Natural killer cell (primary cell): ENCODE measurements at places on chromosomes 1 and 21.

DNA sequence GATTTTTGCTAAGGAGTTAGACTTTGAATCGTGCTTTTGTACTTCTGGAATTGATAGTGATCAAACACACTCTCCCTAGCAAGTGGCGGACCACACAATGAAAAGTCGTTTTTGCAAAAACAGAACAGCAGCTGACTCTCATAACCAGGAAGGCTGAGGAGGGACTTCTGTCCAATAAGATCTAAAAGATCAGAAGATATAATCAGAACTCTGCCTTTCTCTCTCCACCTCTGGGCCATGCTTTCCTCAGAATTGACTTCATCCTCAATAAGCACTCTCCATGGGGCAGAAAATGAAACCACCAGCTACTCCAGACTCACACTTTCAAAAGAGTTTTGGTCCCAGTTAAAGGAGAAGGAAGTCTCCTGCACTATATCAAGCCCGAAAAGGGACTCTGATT, 55.3 kb upstream of the SAMD13 start:
- no peak for DNase-seq

DNA sequence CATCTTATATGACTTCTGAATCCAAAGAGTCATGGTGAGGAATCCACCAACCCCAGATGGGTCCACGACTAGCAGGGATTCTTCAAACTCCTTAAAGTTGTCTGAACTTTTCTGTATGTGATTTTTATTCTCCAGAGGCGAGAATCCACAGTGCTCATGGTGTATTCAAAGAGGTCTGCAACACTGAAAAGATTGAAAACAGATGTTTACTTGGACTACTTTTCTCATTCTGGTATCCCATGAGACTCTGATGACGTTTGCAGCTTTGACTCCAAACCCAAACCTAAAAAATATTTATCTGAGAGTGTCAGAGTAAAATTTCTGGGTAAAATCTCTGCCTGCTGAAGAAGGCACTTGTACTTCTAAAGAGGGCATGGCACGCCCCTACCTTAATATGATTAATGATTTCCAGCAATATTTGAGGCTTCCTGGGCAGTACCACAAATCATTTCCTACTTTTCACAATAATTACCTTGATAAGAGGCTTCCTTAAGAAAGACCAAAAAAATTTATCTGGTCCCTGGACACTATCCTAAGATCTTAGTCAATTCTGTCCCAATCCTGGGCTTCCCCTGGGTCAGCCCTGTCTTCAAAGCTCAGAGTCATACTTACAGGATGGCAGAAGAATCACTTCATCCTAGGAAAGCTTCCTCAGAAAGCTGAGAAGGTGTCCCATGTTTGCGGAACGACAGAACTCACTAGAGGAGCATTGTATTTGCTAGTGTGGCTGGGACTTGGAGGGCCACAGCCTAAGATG, 76.5 kb upstream of the MAP10 start:
- no peak for DNase-seq

GRCh38 chr1:12543740-12544154, 74.3 kb downstream of the DHRS3 start:
- no peak for DNase-seq

GRCh38 chr1:186218654-186219352, 156.2 kb downstream of the TPR start:
- no peak for DNase-seq

- DNase-seq, result no peak
Observed at GRCh38 chr1:143680304-143680703, 291.5 kb downstream of the FAM72C start.

- no peak for DNase-seq
Observed at GRCh38 chr1:107389410-107390396, 248.9 kb downstream of the NTNG1 start.

DNA sequence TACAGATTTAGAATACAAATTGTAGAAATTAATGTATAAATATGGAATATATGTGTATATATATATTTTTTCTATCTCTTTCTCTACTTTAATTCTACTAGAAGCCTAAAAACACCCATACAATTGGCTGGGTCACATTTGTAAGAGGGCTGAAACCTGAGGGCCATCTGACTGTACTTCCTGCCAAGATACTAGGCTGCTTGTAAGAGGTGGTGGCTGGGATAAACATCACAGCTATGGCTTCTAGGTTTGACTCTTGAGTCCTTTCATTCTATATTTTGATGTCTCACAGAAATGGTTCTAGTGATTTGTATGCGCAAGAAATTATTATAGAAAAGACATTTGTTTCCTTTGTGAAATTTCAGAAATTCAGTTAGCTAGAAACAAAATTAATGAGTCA, 1155.2 kb upstream of the B3GALT2 start:
- no peak for DNase-seq

- DNase-seq, result no peak
Observed at GRCh38 chr1:91217911-91218310, 186.7 kb downstream of the HFM1 start.

DNA sequence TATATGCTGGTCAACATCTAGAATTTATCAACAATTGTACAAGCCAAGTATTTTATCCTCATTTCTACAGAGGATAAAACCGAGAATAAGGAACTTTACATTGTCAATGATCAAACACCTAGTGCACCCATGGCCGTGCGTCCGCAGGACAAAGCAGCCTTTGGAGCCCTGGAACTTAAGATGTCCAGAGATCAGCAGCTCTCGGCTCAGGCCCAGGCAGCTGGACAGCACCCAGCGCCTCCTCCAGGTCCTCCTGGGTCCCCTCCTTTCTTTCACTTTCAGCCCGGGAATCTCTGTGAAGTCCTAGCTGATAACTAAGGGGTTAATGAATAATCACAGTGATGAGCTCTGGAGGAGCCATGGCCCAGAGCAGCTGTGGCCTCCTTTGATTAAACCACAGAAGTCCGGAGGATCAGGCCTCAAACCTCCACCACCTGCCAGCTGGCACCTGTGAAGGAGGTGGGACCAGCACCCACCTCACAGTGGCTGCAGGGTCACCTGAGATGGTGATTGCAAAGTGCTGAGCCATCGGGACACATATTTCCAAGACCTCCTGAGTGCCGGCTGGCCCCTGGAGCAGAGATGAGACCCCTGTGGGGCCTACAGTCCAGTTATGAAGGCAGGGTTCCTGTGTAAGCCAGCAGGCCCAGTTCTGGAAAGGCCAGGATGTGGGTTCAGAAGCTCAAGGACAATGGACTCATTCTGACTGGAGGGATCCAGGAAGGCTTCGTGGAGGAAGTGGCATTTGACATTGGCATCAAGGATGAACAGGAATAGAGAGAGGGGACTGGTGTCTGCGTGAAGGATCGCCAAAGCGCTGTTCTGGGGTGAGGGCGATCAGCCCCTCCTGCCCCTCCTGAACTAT, 11.6 kb upstream of the SAMD11 start:
- no peak for DNase-seq

DNA sequence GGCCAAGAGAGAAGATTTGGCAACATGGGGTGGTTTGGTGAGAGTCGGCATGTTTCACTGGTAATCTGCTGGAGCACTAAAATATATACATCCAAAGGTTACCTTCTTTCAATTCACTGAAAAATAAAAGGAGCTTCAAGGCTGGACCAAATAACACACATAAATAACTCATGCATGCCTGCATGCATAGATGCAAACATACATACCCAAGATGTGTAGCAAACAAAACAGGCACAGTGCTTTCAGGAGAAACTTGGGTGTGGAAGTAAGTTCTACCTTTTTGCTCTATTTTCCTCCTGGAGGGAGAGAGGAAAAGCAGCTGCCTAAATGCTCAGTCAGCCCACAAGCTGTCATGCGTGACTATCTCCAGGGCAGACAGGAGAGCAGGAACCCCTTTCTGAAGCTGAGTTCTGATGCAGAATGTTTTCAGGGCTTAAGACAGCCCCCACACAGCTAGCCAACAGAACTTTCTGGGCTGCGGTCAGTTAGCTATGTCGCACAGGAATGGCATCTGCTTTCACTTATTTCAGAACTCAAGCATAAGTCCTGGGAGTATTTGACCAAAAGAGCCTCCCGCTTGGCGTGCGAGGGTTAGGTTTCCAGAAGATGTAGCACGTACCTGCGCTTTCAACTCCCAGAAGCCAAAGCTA, 166.2 kb downstream of the TOMM20 start:
- DNase-seq, result no peak

GRCh38 chr1:218711884-218712674, 366.9 kb downstream of the TGFB2 start:
- no peak for DNase-seq

GRCh38 chr1:212669102-212669501, 30.5 kb downstream of the BATF3 start:
- DNase-seq, result no peak

GRCh38 chr1:94020764-94021579, 100.0 kb downstream of the ABCA4 start:
- peak; percentile 65 for DNase-seq

GRCh38 chr21:44702973-44703730, 6.2 kb downstream of the KRTAP10-12 start:
- DNase-seq, result no peak

- peak; percentile 52 for DNase-seq
Observed at GRCh38 chr1:246930830-246931548, 759 bp downstream of the AHCTF1 start.

DNA sequence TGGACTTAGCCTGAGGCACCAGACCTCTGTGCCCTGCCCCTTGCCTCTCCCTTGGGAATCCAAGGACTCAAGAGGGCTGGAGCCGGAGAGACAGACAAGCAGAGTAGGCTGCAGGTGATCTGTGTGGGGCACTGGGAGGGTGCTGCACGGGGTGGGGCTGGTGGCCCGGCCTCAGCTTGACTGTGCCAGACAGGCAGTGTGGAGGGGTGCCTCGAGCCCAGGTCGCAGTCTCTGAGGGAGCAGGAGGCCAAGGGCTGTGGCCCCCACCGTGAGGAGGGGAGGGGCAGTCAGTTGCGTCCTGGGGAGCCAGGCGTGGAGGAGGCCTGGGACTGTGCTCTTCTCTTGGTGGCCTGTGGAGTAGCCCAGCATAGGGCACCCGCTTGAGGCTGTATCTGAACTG, 4.0 kb downstream of the GABRD start:
- DNase-seq, result no peak

GRCh38 chr1:48089356-48089891, 92.2 kb upstream of the TRABD2B start:
- DNase-seq, result no peak

- no peak for DNase-seq
Observed at GRCh38 chr1:84991097-84991920, 5.6 kb downstream of the MCOLN2 start.

GRCh38 chr1:110068646-110069403, 1.6 kb downstream of the ALX3 start:
- DNase-seq, result no peak

DNA sequence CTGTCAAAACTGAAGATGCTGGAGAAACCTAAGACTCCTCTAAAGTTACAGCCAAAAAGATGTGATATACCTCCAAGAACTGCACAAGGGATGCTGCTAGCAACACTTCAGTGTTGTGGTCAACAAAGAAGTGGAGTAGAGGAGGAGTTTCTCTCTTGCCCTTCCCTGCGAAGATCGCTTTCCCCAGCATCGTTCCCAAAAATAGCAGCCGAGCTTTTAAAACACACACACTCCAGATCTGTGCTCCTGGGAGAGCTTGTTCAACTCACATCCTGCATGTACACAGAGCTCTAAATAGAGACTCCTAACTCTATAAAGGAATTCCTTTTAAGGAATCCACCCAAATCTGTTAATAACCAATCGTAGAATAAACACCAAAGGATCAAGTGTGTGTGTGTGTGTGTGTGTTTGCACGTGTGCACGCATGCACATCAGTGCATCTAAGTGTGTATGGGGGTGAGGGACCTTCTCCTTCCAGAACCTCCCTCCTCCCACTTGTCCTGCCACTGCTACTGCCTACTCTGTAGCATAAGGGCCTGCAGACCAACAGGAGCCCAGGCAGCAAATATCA, 58.5 kb downstream of the PSMG1 start:
- DNase-seq, result no peak

DNA sequence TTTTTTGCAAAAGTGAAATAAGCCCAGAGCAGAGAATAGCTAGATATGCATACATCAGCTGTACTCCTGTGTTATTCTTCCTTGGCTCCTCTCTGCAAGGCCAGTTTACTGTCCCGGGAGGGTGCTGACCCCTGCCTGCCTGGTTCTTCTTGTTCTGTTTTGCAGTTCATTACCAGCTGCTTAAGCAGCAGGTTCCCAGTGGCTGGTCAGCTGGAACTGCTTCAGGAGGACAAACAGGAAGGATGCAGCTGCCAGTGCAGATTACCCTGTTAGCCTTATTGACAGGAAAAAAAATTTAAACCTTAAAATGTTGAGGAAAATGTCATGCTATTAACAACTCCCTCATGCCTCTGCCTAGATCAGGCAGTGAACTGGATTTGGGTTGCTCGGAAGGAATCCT, 16.0 kb upstream of the LRIG2 start:
- DNase-seq, result no peak

- DNase-seq, result no peak
Observed at GRCh38 chr1:219757890-219758289, 145.0 kb upstream of the ZC3H11B start.

- no peak for DNase-seq
Observed at GRCh38 chr1:64530969-64531692, 61.2 kb downstream of the CACHD1 start.

GRCh38 chr1:43435146-43436145, 18.3 kb downstream of the HYI start:
- DNase-seq, result no peak

DNA sequence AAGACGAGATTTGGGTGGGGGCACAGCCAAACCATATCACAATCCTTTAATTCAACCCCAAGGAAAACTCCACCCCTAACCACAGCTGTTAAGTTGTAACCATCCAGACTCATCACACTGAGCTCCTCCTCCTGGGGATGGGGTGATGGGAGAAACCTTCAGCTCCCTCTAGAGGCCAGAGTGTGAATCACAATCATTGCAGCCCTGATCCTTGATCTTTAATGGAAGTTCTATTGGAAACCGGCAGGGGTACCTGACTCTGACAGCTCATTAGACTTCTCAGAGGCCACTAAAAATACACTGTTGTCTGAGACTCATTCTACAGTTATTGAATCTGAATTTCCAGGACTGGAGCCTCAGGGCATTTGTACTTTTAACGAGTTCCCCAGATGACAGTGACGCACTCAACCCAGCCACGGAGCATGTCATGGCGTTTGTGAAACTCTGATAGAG, 127.2 kb downstream of the IGSF21 start:
- no peak for DNase-seq

DNA sequence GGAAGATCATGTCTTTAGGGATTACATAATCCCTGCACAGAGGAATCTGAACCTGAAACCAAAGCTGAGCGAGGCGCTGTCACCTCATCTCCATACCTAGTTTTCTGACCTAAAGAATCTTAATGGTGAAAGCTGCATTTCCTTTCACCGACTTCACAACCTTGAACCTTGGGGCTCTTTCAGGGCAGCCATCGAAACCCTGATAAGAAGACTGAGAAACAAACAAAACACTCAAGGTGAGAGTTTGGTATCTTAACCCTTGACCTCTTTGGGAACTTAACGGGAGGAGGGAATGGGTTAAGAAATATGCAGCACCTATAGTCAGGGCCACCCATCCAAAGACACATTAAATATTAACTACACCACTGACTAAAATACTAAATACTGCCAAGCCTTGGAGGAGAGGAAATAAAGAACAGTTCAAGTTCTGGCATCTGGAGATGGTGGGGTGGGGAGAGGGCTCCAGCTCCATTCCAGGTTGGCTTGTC, 2.0 kb downstream of the C1orf116 start:
- no peak for DNase-seq

DNA sequence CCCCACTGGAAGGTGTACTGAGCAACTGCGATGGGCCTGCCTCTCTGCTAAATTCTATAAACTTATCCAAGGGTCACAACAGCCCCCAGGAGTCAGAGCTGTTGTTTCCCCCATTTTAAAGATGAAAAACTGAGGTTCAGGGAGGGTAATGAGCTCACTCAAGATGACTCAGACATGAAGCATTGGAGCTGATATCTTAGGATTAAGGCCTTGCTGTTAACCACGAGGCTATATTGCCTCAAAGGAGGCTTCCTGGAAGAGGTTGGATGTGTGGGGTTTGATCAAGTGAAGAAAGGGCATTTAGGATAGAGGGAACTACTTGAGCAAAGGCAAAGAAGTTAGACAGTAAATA, 6.7 kb downstream of the LDLRAP1 start:
- DNase-seq, result no peak
